Gastrocnemius medialis (tissue), 4 donors: ENCODE measurements at places on chromosomes 2 and 18.

GRCh38 chr2:151975460-151976414 is 123.1 kb downstream of the CACNB4 start:
- no peak for DNase-seq

DNA sequence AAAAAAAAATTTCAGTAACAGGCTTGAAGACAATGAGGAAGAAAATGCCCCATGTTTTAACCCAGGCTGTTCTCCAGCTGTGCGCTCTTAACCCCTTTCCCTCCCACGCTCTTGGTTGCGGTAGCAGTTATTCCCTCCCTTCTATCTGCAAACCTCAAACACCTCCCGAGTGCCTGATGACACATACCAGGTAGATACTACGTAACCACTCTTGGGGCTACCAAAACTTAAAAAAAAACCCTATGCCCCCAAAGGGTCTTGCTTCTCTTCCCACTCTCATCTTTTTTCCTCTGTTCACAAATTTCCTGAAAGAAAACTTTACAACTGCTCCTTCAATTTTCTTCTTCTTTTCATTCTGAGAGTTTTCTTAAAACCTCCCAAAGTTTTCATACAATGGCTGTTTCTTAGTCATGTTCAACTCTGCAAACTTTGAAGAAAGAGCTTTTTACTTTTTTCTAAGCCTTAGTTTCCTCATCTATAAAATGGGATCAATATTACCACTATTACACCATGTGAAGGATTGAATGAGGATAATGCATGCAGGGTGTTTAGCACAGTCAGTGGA is 4.9 kb upstream of the DRC1 start:
- DNase-seq, result no peak

- DNase-seq, result no peak
These were observed 12.4 kb downstream of the ATOH8 start for GRCh38 chr2:85766229-85766628.

DNA sequence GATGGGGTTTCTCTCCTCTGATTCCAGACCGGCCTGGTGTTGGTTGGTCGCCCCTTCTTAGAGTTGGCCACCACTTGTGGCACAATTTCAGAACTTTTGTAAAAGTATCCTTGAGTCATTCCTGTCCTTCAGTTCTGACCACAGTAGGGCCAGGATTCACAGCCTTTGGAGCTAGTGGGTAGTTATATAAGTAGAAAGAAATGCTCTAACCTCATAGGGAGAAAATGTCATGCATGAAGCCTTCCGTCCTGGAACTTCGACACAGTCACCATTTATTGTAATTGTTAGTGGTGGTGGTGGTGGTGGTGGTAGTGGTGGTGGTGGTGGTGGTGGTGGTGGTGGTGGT is 65.4 kb downstream of the EPAS1 start:
- DNase-seq, result no peak

GRCh38 chr18:35936951-35937350 is 35.5 kb upstream of the RMP24 start:
- DNase-seq, result no peak

DNA sequence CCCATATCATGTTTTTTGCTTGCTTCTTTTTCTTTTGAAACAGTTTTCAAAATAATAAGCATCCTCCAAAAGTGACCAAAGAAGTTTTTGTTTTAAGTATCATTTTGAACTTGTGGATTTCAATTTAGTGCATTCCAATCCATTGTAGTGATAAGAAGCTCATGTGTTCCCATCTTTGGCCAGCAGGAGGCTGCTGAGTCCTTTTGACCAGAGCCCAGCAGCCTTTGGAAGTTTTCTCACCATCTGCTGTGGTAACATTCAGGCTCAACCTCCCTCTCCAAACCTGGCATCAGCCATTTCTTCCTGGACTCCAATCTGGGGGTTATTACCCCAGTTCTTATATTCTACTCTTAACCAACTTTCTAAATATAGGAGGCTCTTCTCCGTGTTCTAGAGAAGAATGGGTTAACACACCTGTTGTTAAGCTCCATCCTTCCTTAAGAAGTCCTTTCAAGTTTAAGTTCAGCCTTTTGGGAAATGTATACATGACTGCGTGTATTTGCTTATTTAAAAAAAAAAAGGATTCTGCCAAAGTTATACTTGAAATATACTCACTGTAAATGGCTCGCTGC is 39.0 kb upstream of the MAL start:
- DNase-seq, result no peak

DNA sequence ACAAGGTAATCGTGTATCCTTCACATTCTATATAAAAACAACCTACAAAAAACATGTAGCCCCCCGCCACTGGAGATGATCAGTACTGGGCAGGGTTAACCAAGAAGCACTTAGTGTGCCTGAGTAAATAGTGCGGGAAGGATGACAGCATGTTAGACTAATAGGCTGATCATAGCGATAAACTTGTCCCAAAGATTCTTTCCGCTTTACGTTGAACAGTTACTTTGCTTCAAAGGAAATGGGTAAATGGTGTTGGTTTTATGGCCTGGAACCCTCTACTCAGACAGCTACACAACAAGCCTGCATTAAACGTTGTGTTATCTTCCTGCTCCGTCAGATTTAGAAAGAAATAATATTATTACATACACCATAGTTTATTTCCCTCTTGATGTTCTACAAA is 67.7 kb downstream of the CTAGE1 start:
- no peak for DNase-seq

GRCh38 chr18:71598374-71598773 is 945.8 kb downstream of the CBLN2 start:
- DNase-seq, result no peak

- DNase-seq, result no peak
These were observed 591.7 kb downstream of the BCL11A start for GRCh38 chr2:59961746-59962145.
